ENCODE measurements at places on chromosomes 11 and 22.

DNA sequence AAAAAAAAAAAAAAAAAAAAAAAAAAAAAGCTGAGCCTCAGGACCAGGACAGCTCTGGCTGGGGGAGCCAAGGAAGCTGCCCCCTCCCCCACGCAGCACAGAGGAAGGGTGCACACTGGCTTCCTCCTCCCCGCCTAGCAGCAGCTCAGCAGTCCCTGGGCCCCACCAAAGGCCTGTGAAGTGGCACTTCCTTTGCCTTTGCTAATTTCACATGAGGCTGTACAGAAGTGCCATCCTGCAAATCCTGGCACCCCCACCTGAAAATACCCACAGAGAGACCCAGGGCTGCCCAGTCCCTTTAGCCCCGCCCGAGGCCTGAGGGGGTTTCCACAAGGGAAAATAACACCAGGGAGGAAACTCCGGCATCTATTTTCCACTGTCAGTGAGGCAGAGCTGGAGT lies 3.9 kb downstream of the RHOG start:
- no peak for DNase-seq

- no peak for DNase-seq
These were observed 99.6 kb downstream of the MPPED1 start for GRCh38 chr22:43511276-43511910.

GRCh38 chr22:22203048-22203971 lies 41.3 kb upstream of the VPREB1 start:
- no peak for DNase-seq

GRCh38 chr11:133916784-133917440 lies 39.9 kb downstream of the IGSF9B start:
- DNase-seq: no peak

DNA sequence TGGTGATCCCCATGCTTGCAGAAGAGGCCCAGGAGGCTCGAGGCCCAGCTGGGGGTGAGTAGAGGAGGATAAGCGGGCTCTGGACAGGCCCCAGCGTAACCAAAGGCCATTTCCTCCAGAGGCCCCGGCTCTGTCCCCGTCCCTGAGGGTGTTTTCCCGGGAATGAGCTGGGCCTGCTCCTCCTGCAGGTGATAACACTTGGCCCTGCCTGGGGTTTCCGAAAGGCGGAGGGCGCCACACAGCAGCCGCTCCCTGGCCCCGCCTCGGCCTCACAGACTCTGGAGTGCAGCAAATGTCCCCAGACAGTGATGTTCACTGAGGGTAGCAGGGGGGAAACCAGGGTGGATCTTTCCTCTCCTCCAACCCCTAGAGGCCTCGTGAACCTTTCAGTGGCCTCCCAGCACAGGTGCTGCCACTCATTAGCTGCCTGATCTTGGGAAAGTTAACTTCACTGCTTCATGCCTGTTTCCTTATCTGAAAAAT lies 10.5 kb upstream of the MGAT3 start:
- no peak for DNase-seq
